Neuronal stem cell (in vitro differentiated cells): ENCODE measurements at places on chromosomes 11 and 22.

GRCh38 chr11:74077193-74077592 lies 68.3 kb upstream of the UCP3 start:
- DNase-seq, result no peak
- H3K4me1 ChIP-seq, result no peaks in the 10 kb centered on the region
- no peak overlapping the region for H3K27ac ChIP-seq
- no peak overlapping the region for H3K4me3 ChIP-seq
- no peaks in the 10 kb centered on the region for H3K27me3 ChIP-seq

GRCh38 chr11:128544471-128545051 lies 42.8 kb downstream of the ETS1 start:
- H3K27ac ChIP-seq, result no peak overlapping the region
- H3K27me3 ChIP-seq, result peaks cover 15% of the 10 kb centered on the region
- peaks cover 16% of the 10 kb centered on the region for H3K4me1 ChIP-seq
- H3K36me3 ChIP-seq, result no peaks in the 10 kb centered on the region
- no peak for DNase-seq

- H3K4me1 ChIP-seq, result peaks cover 26% of the 10 kb centered on the region
- no peak for DNase-seq
- no peak overlapping the region for H3K27ac ChIP-seq
These were observed 121.9 kb upstream of the HSD17B12 start for GRCh38 chr11:43558556-43559127.

DNA sequence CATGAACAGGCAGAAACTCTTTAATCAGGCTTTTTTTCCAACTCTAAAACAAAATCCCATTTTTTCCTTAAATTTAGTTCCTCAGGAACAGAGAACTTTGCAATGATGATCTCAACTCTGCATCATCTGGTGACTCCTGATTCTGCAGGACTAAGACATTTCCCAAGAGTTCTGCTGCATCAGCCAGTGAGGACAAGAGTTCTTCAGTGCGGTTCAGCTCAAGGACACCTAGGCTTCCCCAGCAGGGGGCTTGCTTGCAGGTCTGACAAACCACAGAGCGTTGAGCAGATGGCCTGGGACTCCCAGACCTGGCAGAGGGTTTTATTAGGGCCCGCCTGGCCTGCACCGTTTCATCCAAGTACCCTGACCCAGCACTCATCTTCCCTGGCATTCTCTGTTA lies 6.4 kb downstream of the CDCA5 start:
- DNase-seq, result no peak
- no peak overlapping the region for H3K27ac ChIP-seq
- H3K27me3 ChIP-seq, result no peaks in the 10 kb centered on the region
- H3K4me1 ChIP-seq, result no peaks in the 10 kb centered on the region

DNA sequence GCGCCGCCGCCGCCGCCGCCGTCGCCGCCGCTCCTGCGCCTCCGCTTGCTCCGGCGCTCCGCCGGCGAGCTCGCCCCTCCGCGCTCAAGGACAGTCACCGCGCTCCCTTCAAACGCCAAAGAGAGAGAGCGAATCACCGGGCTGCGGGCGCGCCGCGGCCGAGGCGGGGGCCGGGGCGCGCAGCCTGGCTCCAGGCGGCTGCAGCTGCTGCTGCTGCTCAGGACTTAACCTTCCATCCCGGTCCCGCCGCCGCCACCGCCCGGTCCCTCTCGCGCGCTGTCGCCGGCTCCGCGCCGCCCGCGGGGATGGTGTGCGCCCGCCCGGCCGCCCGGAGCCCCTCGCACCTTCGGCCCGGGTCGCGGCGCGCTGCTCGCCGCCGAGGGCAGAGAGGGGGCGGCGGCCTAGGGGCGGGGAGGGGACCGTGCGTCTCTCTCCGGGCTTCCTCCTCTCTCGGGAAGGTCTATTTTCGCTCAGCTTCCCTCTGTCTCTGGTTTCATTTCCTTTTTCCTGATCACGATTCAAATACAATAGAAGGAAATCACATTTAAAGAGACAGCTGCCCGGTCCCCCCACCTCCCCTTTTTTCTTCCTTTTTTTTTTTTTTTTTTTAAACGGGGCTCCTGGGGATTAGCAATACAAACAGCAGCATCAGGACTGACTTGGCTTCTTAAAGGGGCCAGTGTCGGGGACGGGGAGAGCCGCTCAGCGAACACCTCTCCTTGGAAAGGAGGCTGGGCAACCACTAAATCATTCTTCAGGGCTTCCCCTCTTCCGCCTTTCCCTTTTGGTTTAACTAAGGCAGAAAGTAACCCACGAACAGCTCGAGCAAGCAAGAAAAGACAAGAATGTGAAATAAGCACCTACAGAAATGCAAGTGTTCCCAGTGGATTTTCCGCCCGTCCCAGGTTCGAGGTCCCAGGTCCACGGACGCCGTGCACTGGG lies 22.1 kb downstream of the LMO2 start:
- DNase-seq, result no peak
- peak overlapping the region; percentile 81 for H3K4me3 ChIP-seq
- H3K4me1 ChIP-seq, result peaks cover 5% of the 10 kb centered on the region
- H3K27me3 ChIP-seq, result peaks cover 95% of the 10 kb centered on the region

DNA sequence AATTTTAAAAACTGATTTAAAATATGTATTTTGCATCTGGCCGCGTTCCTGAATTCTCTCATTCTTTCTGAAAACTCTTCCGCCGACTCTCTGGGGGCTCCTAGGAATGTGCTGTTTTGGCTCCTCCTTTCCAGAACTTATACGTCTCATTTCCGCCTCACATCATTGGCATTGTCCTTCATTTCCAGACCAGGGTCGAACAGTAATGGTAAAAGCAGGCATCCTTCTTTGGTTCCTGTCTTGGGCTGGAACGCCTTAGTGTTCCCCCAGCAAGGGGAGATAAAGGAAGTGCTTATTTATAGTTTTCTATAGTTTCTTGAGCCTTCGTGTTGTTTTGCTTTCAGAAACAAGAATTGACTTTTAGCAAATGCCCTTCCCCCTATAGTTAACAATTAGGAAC lies 10.9 kb upstream of the TNNT3 start:
- DNase-seq, result no peak
- H3K27ac ChIP-seq, result no peak overlapping the region

GRCh38 chr11:75523189-75523588 lies 2.6 kb downstream of the GDPD5 start:
- H3K27ac ChIP-seq, result no peak overlapping the region
- H3K27me3 ChIP-seq, result peaks cover 65% of the 10 kb centered on the region
- no peaks in the 10 kb centered on the region for H3K36me3 ChIP-seq
- peaks cover 26% of the 10 kb centered on the region for H3K4me1 ChIP-seq

DNA sequence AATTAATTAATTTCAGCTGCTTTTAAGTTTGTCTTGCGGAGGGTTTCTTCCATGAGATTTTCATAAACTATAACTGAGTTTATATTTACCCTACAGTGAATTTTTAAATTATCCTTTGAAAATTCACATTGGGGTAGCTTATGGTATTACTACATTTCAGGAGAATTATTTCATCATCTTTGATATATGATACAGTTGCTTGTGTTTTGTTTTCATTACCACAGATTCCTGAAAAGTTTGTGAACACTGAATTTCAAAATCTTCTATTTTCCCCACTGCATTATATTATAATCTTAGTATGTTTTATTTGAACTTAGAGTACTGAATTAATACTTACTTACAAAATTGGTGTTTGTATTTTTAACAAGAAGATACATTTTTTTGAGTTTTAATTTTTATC lies 24.4 kb downstream of the METTL15 start:
- H3K36me3 ChIP-seq, result peaks cover 3% of the 10 kb centered on the region
- DNase-seq, result no peak
- H3K4me1 ChIP-seq, result no peaks in the 10 kb centered on the region
- no peaks in the 10 kb centered on the region for H3K27me3 ChIP-seq
- H3K27ac ChIP-seq, result no peak overlapping the region

- no peak overlapping the region for H3K27ac ChIP-seq
- DNase-seq, result no peak
- no peaks in the 10 kb centered on the region for H3K36me3 ChIP-seq
- peaks cover 43% of the 10 kb centered on the region for H3K27me3 ChIP-seq
These were observed 14.3 kb downstream of the TP53AIP1 start for GRCh38 chr11:128928400-128928799.

GRCh38 chr11:130720232-130721022 lies 195.9 kb downstream of the SNX19 start:
- H3K4me3 ChIP-seq, result no peak overlapping the region
- no peak overlapping the region for H3K27ac ChIP-seq
- H3K27me3 ChIP-seq, result peaks cover 2% of the 10 kb centered on the region
- H3K36me3 ChIP-seq, result no peaks in the 10 kb centered on the region

- H3K4me3 ChIP-seq, result no peak overlapping the region
- H3K4me1 ChIP-seq, result peaks cover 14% of the 10 kb centered on the region
These were observed 40.8 kb downstream of the ELFN2 start for GRCh38 chr22:37386441-37386840.

- H3K36me3 ChIP-seq, result no peaks in the 10 kb centered on the region
- H3K27me3 ChIP-seq, result no peaks in the 10 kb centered on the region
- no peak overlapping the region for H3K27ac ChIP-seq
- H3K4me1 ChIP-seq, result peaks cover 2% of the 10 kb centered on the region
These were observed 88.3 kb downstream of the FBXO7 start for GRCh38 chr22:32562916-32563315.

DNA sequence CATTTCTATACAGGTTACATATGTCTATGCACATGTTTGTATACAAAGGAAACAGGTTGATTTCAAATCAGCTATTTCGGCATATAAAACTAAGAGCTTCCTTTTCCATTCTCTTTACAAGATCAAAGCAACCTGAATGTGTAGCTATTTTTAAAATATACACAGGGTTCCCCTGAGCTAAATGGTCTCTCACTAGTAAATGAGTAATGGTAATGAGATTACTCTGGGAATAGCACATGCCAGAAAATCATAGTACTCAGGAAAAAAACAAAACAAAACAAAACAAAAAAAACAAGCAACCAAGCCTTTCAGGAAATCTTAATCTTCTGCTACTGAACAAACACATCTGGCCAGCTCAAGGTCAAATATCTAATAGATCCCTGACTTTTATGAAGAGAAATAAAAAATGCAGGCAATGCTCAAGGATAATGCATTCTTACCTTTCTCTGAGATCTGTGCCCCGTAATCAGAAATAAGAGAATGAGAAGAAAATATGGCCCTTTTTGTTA lies 156.6 kb upstream of the POU2AF2 start:
- DNase-seq, result no peak
- no peak overlapping the region for H3K4me3 ChIP-seq
- no peaks in the 10 kb centered on the region for H3K27me3 ChIP-seq
- peaks cover 2% of the 10 kb centered on the region for H3K4me1 ChIP-seq

DNA sequence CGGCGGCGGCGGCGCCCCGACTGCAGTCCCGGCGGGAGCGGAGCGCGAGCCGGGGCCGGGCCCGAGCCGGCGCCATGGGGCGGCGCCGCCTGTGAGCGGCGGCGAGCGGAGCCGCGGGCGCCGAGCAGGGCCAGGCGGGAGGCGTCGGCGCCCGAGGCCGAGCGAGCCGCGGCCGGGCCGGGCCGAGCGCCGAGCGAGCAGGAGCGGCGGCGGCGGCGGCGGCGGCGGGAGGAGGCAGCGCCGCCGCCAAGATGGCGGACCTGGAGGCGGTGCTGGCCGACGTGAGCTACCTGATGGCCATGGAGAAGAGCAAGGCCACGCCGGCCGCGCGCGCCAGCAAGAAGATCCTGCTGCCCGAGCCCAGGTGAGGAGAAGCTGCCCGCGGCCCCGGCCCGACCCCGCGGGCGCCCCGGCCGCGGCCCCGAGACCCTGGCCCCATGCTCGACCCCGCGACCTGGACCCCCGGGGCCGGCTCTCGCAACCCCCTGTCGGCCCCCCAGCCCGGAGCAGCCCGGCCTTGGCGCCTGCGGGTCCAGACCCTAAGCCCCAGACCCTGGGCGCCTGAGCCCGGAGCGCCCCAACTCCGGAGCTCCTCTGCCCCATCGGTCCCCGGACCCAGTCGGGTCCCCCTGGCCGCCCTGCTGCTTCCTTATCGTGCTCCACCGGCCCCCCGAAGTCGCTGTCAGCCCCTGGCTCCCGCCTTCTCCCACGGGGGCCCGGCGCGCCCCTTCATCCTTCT lies at the start of gene GRK2:
Gene GRK2, plus strand, starts transcription at position 25 of the 739 bp plus-strand sequence. Its CDS starts 227 bp downstream, at position 252.
- no peak for DNase-seq
- no peak within 1 kb of the TSS for H3K27ac ChIP-seq

DNA sequence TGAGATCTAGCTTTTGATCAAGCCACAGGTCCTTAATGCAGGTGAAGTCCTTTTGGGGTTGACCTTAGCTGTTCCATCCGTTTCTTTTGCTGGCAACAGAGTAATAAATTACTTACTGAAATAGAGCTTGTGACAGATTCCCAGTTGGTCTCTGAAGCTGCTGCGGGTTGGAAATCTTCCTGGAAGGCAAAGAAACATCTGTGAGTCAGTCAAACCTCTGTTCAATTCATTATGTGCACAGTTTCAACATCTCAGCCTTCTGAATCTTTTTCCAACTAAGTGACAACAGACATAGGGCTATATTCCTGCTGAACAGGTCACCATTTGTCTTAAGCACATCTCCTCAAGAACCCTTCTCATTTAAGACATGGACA lies 88.9 kb upstream of the DDI1 start:
- H3K4me1 ChIP-seq, result no peaks in the 10 kb centered on the region
- no peaks in the 10 kb centered on the region for H3K27me3 ChIP-seq
- no peaks in the 10 kb centered on the region for H3K36me3 ChIP-seq
- no peak overlapping the region for H3K4me3 ChIP-seq

DNA sequence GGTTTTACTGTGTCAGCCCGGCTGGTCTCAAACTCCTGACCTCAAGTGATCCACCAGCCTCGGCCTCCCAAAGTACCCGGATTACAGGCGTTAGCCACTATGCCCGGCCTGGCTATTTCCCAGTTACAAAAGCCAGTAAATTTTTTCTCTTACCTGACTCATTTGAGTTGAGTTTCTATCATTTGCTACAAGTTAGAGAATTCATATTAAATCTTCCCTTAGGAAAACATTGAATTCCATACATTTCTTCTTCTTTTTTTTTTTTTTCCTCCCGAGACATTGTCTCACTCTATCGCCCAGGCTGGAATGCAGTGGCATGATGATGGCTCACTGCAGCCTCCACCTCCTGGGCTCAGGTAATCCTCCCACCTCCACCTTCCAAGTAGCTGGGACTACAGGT lies 26.0 kb downstream of the CHEK2 start:
- no peak overlapping the region for H3K4me3 ChIP-seq
- no peak for DNase-seq
- peaks cover 67% of the 10 kb centered on the region for H3K36me3 ChIP-seq
- no peaks in the 10 kb centered on the region for H3K4me1 ChIP-seq

- peaks cover 6% of the 10 kb centered on the region for H3K4me1 ChIP-seq
- no peaks in the 10 kb centered on the region for H3K36me3 ChIP-seq
- H3K27ac ChIP-seq, result no peak overlapping the region
These were observed 51.0 kb upstream of the PRSS23 start for GRCh38 chr11:86749376-86749775.

DNA sequence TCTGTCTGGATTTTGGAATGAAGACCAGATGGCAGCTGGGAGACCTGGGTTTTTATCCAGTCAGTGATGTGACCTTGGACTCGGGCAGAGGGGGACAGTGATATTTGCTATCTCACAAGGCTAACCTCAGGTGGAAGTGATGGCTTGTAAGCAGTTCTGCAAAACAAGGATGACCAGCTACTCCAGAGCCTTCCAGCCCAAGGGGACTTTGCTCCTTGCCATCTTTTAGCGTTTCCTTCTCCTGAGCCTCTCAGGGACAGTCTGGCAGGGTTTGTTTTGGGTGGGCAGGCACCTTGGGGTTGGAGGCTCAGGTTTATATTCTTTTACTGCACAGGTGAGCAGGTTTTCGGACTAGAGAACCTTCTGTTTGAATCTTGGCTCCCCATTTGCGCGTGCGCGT lies 9.5 kb upstream of the OSBP2 start:
- H3K4me1 ChIP-seq, result peaks cover 1% of the 10 kb centered on the region
- no peak for DNase-seq
- no peaks in the 10 kb centered on the region for H3K27me3 ChIP-seq
- no peak overlapping the region for H3K27ac ChIP-seq
- H3K4me3 ChIP-seq, result no peak overlapping the region
